CD4-positive, alpha-beta T cell treated with Interleukin-15 for 1 hour (primary cell): ENCODE measurements at places on chromosomes 1 and 21.

DNA sequence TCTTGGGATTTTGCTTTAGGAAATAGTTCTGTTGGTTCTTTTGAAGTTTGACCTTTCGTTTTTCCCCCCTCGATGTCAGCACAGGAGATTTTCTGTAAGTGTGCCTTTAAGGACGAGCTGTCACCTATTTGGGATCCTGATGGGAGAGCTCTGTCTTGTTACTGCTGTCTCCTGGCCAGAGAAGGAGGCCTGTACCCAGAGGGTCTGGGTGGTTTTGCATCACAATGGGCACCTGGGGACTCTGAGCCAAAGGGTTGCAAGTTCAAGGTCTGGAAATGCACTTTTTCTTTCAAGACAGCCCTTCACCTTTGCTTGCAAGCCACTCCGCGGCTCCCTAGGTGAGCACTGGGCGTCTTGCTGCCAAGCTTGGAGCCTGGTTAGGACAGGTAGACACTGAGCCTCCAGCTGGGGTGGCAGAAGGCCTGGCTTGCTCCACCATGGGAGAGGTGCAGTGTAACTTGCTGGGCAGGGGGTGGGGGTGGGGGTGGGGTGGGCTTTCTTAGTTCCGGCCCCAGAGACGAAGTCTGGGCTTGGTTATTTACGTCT, 2.9 kb downstream of the AJAP1 start:
- no peak for DNase-seq

DNA sequence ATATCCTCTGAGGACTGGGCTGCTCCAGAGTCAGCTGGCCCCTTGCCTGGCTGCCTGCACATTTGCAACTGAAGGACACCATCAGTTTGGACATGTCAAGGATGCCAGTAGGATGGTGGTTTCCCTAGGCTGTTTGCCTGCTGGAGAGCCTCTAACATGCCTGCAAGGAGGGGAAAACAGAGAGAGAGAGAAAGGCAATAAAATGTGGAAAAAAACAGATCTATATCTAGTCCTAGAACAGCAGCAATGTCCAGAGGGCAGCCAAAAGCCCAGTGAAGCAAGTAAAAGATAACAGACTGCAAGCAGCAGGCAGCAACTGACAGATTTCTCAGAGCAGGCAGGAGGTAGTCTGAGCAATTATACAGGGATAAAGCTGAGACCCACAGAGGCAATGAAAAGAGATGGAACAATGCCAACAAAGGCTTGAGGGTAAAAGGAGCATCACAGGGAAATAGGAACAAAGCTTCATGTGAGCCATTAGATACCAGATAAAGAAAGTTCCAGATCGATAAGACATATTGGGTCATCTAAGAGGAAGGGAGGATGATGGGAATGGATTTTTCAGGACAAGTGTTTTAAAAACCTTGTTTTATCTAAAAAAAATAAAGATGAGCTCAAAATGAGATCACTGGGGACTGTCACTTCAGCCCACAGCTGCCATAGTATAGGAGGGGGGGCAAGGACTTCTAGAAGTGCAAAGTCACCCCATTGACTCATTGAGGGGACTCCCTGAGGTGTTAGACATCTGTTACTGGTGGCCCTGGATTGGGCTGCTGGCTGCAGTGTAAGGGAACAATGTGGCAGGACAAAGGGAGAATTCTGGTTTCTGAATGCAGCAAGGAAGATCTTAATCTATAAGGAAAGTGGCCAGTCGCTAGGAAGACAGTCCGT, 38.6 kb upstream of the GADD45A start:
- no peak for DNase-seq

DNA sequence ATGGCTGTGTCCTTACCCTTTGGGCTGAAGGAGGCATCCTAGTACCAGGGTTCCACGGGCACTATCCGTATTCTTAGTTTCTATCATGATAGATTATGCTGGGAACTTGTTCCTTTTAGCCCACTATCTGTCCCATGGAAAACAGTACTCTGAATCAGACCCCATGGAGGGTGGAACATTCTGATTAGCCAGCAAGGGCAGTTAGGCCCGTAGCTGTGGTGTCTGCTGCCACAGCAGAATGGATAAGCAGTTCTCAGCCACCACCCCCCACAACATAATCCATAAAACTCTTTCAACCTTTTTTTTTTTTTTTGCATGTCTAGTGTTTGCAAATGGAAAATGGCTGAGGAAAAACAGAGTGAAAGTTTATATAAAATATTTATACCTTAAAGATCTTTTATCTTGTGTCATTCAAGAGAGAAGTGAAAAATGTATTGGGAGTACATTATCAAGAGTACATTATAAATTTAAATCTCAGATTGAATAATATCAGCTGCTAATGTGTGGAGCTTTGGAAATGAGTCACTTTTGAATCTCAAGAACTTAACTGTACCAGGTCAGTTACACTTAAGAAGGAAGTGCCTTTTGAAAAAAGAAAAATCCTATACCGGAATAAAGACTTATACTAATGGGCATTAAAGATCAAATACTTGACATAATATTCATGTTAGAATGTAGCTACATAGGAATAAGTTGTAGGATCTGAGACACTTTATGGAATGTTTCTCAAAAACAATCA, 80.3 kb downstream of the NFIA start:
- DNase-seq, result no peak

- no peak for DNase-seq
Observed at GRCh38 chr1:14128096-14128495, 428.1 kb downstream of the PRDM2 start.

DNA sequence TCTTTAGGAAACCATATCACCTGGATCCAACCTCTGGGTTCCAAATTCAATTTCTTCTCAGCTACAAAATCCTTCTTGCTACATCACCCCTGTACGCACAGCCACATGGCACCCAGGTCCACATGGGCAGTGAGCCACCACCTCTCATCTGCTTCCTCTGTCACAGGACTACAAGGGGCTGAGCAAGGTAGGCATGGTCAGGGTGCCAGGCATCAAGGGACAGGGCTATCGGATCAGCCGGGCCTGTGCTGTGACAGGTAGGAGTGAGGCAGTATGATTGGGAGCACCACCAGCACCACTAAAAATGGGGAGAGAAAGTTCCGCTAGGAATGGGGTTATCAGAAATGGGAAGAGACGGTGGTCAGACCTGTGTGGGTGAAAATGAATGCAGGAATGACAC, 29.4 kb downstream of the S100A6 start:
- no peak for DNase-seq

- no peak for DNase-seq
Observed at GRCh38 chr1:241181471-241181870, 175.5 kb downstream of the RGS7 start.

DNA sequence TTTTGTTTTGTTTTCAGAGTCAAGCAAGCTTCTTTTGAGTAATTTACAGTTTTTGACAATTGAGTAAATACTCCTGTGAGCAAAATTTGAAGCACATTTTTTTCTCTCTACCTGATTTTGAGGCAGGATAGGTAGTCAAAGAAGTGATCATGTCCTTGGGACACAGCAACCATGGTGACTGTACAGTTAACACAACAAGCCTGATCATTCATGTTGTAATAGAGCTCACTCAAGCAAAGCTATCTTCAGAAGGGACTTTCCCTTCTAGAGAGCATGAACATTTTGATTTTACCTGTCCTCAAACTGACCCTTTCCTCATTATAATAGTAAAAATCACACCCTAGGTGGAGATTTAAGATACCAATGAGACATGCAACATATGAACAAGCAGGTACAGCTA, 126.5 kb upstream of the KCNK1 start:
- DNase-seq, result no peak

DNA sequence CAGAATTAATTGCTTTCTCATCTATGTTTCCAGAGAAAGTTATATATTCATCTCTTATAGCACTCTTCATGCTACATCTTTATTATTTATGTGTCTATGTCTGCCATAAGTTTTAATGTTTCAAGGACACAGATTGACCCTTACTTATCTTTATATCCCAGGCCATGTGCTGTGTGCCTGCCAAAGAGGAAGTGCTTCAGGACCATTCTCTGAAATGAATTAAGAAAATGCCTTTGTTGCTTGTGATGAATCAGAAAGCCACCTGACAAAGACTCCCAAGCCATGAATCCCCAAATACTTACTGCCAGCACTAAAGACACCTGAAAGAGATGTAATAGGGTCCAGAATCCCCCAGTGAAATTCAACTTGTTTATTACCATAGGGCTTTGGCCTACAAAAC, 342.1 kb upstream of the C1orf87 start:
- DNase-seq, result no peak

GRCh38 chr21:17414766-17415165, 98.1 kb upstream of the CXADR start:
- no peak for DNase-seq

DNA sequence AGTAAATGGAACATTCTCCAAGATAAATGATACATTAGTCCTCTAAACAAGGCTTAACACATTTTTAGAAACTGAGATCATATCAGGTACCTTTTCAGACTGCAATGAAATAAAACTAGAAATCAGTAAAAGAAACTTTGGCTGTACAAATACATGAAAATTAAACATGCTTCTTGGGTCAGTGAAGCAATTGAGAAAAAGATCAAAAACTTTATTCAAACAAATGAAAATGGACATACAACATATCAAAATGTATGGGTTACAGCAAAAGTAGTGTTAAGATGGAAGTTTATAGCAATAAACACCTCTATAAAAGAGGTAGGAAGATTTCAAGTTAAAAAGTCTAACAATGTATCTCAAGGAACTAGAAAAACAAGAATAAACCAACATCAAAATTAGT, 598.5 kb downstream of the SMYD3 start:
- DNase-seq, result no peak

GRCh38 chr1:179077396-179077795, 4.5 kb upstream of the TOR3A start:
- DNase-seq, result no peak

DNA sequence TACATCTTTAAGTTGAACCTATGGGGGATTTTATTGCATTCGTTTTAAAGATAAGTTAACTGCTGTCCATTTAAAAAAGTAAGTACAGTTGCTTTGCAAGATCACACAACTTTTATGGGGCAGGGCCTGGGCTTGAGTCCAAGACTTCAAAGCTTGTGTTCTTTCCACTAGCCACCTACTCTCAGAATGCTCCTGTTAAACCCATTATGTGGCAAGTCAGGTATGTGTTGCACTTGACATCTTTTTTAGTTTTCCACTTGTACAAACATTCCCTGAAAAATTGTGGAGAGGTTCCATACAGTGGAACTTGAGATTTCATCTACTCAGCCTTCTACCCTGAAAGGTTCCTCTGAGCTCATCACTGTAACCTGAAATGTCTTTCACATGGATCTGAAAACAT, 235.5 kb upstream of the SGIP1 start:
- DNase-seq, result no peak

DNA sequence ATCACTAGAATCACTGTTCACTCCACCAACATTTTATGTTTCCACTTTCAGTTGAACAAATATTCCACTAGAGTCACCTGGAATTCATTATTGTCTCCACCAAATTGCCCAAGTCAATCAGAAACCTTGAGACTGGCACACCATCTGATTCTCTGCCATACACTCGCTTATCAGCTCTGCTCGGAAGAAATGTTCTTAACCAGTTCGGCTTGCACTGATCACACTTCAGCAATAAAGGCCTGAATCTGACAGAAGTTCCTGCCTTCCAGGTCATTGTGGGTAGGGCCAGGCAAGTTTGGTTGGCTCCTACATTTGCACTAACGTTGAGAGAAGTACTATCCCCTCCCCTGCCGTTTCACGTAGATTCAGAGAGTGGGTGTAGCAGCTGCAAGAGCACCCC, 10.0 kb downstream of the TPM3 start:
- DNase-seq, result no peak

- no peak for DNase-seq
Observed at GRCh38 chr1:18015719-18016118, 91.9 kb upstream of the IGSF21 start.

DNA sequence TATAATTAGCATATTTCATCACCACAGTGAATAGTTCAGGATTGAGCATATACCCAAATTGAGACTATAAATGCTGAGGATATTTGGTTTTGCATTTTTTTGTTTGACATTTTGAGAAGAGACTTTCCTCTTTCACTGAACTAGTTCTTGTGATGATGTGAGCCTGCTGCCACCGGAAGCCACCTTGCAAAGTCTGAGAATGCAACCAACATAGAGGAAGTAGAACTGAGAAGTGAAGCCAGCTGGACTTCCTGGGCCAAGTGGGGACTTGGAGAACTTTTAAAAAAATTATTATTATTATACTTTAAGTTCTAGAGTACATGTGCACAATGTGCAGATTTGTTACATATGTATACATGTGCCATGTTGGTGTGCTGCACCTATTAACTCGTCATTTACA, 102.3 kb downstream of the RPE65 start:
- DNase-seq, result peak; percentile 63

DNA sequence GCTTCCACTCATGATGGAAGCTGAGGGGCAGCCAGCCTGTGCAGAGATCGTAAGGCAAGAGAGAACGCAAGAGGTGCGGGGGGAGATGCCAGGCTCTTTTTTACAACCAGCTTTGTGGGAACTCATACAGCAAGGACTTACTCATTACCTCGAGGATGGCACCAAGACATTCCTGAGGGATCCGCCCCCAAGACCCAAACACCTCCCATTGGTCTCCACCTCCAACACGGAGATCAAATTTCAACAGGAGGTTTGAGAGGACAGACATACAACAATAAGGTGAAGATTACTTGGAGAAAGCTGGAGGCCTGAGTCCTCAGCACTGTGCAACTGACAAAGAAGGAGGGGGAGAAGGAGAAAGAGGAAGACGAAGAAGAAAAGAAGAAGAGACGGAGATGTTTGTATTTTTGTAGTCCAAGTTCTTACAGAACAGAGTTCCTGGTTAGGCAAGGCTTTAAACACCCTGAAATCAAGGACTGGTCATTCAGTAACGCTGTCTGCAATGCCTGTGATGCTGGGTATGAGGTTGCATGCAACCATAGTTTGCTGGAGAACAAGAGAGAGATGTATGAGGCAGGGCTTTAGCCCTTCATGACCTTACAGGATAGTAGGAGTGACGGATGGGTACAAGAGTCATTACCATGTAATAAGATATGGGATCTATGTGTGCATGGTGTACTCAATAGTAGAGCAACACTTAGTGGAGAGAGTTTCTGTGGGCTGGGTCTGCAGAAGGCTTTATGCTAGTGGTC, 19.7 kb upstream of the GALNT2 start:
- DNase-seq, result no peak

GRCh38 chr1:243841507-243841906, 8.5 kb downstream of the AKT3 start:
- DNase-seq, result no peak

DNA sequence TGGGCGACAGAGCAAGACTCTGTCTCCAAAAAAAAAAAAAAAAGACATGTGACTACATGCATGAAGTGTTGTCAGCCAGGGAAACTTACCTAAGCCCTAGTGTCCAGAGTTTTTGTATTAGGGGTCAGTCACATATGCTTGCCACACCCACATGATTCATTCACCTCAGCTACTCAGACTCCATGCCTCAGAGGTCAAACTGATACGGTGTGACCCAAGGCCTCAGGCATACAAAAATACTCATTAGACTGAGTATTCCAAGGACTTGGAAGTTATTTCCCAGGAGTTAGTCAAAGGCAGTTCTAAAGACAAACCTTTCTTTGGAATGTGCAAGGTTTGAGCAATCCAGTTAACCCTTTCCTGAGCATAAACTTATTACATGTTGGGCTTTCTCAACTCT, 6.3 kb upstream of the TRIM33 start:
- DNase-seq, result no peak

- DNase-seq, result no peak
Observed at GRCh38 chr1:178645157-178645807, 79.8 kb upstream of the RALGPS2 start.
